ENCODE measurements at places on chromosomes 13 and 19.

DNA sequence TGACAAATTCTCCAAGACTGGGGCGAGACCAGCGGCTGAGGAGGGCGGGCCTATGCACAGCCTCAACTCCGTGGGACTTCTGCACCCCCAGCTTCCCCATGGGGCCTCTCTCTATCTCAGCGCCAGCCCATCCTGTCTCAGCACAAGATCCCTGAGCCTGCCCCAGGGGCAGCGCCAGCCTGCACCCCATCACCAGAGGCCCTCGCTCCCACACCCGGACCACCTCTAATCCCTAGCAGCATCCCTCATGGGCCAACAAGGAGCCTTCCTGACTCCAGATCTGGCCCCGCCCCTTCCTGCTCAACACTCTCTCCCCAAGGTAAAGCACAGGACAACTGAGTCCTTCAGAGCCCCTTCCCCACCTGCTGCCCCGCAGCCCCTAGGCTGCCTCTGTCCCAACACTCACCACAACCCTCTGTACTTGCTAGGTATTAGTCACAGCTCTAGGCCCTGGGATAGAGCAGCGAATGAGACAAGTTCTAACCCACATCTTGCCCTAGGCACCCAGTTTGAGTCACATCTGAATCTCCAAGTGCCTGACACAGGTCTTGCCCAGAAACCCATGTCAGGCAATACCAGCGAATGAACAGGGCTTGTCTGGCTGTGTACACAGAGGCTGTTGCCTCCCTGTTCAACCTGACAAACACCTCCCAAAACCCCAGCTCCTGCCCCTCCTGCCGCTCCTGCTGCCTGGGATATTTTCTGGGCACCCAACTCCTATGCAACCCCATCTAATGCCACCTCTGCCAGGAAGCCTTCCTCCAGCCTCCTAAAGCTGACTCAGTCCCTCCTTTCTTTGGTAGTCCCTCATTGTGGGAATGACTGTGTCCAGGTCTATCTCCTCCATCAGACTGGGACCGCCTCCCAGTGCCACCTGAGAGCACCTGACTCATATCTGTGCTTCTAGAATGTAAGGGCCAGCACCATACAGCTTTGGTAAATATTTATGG lies 18.6 kb downstream of the GRIK5 start:
- no peaks in the 10 kb centered on the region for H3K27me3 ChIP-seq
- peaks cover 1% of the 10 kb centered on the region for H3K36me3 ChIP-seq
- H3K4me3 ChIP-seq: no peak overlapping the region
- H3K4me1 ChIP-seq: no peaks in the 10 kb centered on the region
- no peak for DNase-seq

GRCh38 chr19:55316646-55317045 lies 8.5 kb downstream of the TMEM150B start:
- H3K27me3 ChIP-seq: peaks cover under 1% of the 10 kb centered on the region
- peaks cover 1% of the 10 kb centered on the region for H3K36me3 ChIP-seq
- DNase-seq: no peak

- no peak for DNase-seq
- no peak overlapping the region for H3K27ac ChIP-seq
- H3K36me3 ChIP-seq: no peaks in the 10 kb centered on the region
- H3K27me3 ChIP-seq: no peaks in the 10 kb centered on the region
- H3K4me3 ChIP-seq: no peak overlapping the region
- peaks cover 5% of the 10 kb centered on the region for H3K4me1 ChIP-seq
Observed at GRCh38 chr13:30569901-30570576, 47.7 kb upstream of the USPL1 start.

- no peaks in the 10 kb centered on the region for H3K36me3 ChIP-seq
- no peak overlapping the region for H3K4me3 ChIP-seq
- H3K27ac ChIP-seq: no peak overlapping the region
- no peaks in the 10 kb centered on the region for H3K27me3 ChIP-seq
Observed at GRCh38 chr13:40452741-40453334, 213.6 kb downstream of the FOXO1 start.

DNA sequence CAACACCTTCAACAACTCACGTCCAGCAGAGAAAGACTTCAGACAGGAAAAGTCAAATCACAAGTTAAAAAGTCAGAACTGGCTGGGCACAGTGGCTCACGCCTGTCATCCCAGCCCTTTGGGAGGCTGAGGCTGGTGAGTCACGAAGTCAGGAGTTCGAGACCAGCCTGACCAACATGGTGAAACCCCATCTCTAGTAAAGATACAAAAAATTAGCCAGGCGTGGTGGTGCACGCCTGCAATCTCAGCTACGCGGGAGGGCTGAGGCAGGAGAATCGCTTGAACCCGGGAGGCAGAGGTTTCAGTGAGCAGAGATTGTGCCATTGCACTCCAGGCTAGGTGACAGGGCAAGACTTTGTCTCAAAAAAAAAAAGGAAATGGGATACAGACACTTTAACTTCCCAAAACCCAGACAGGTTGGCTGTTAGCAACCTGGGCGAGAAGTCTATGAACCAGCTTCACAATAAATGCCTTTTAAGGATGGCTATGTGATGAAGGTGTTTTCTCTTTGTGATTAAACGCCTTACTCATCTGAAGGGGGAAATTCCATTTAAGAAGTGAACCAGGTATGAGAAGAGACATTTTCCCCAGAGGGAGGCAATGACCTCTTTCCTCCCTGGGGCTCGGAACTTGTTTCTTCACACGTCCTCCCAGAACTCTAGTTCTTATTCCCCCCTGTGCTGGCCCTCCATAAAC lies 80.4 kb downstream of the INSR start:
- H3K27me3 ChIP-seq: no peaks in the 10 kb centered on the region
- peak overlapping the region; percentile 5 for H3K4me3 ChIP-seq
- peaks cover 2% of the 10 kb centered on the region for H3K36me3 ChIP-seq
- peaks cover 41% of the 10 kb centered on the region for H3K4me1 ChIP-seq
- peak overlapping the region; percentile 95 for H3K27ac ChIP-seq

DNA sequence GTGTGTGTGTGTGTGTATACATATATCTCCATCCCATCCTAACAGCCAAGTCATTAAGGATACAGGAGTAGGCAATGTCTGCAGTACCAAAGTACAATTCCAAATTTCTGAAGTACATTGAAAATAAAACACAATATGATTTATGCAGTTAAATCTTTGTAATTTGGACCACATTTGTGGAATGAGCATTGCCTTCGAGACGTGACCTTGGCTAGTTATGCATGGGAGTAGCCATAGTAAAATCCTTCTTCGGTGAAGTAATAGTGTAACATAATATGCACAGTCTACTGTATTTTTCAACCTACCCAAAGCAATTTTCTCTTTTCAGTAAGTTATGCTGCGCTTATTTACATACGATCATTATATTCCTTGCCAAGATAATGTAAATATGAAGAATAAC lies 665.7 kb upstream of the GPC6 start:
- H3K27me3 ChIP-seq: no peaks in the 10 kb centered on the region
- H3K36me3 ChIP-seq: no peaks in the 10 kb centered on the region
- no peak for DNase-seq
- no peak overlapping the region for H3K4me3 ChIP-seq
- peaks cover 1% of the 10 kb centered on the region for H3K4me1 ChIP-seq

- peaks cover 5% of the 10 kb centered on the region for H3K4me1 ChIP-seq
- no peaks in the 10 kb centered on the region for H3K27me3 ChIP-seq
- no peak overlapping the region for H3K27ac ChIP-seq
- no peak overlapping the region for H3K4me3 ChIP-seq
- no peak for DNase-seq
- H3K36me3 ChIP-seq: peaks cover 29% of the 10 kb centered on the region
Observed at GRCh38 chr19:49091391-49092038, 6.3 kb downstream of the SNRNP70 start.

GRCh38 chr19:11606484-11606883 lies 9.2 kb downstream of the ZNF627 start:
- H3K27ac ChIP-seq: no peak overlapping the region
- no peak overlapping the region for H3K4me3 ChIP-seq
- peaks cover 88% of the 10 kb centered on the region for H3K36me3 ChIP-seq
- H3K27me3 ChIP-seq: no peaks in the 10 kb centered on the region
- no peak for DNase-seq
- H3K4me1 ChIP-seq: no peaks in the 10 kb centered on the region

GRCh38 chr13:84234416-84234815 lies 352.1 kb upstream of the SLITRK1 start:
- DNase-seq: no peak
- no peaks in the 10 kb centered on the region for H3K36me3 ChIP-seq
- H3K27ac ChIP-seq: no peak overlapping the region
- no peaks in the 10 kb centered on the region for H3K27me3 ChIP-seq
- peaks cover 4% of the 10 kb centered on the region for H3K4me1 ChIP-seq
- H3K4me3 ChIP-seq: no peak overlapping the region

GRCh38 chr19:38912600-38913514 lies 871 bp upstream of the CCER2 start:
- no peak overlapping the region for H3K4me3 ChIP-seq
- DNase-seq: no peak
- no peak overlapping the region for H3K27ac ChIP-seq
- H3K4me1 ChIP-seq: no peaks in the 10 kb centered on the region

DNA sequence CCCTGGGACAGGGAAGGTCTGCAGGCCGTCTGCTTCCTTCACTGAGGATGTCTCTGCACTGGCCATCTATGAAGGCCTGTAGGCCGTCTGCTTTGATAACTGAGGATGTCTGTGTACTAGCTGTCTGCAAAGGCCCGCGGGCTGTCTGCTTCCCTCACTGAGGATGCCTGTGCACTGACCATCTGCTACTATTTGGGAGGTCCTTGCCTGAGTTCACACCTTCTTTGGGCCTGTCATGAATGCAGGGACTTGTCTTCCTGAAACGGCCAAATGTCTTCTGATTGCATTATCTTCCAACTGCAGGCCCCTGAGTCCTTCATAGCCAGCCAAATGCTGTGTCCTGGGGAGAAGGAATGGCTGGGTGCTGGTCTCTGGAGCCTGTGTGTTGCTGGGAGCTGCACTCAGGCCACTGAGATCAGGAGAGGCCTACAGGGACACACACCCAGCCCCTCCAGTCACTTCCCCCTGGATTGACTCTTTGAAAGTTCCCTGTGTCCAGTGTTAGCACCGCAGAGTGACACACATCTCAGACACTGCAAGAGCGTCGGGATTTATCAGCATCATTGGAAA lies 72.9 kb downstream of the TEX29 start:
- peaks cover 1% of the 10 kb centered on the region for H3K27me3 ChIP-seq
- H3K4me1 ChIP-seq: no peaks in the 10 kb centered on the region
- no peak overlapping the region for H3K4me3 ChIP-seq
- H3K27ac ChIP-seq: no peak overlapping the region

DNA sequence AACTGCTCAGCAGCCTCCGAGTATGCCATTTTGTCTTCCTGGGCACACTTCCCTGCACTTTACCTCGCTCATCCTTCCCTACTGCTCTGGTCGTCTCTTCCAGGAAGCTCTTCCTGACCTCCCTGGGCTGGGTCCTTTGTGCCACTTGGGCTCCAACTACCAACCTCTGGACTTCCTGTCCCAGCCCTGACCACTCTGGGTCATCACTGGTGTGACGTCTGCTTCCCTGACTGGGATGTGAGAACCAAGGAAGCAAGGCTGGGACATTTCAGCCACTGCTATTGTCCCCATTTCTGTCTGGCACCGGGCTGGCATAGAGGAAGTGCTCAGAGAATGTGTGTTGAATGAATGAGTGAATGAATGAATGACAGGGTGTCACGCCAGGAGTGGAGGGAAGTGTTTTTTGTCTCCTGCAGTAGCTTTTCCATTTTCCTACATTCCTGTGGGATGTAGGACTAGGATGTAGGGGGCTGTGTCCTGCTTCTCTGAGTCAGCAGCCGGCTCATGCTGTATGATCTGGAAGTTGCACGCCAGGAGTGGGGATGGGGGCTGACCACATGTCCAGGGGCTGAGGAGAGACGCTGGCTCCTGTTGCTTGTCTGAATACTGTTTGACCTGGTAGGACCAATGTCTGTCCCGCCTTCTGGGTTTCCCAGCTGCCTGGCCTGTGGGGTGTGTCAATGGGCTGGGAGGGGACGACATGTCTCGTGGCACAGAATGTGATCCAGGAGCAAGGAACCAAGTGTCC lies 14.7 kb downstream of the NOVA2 start:
- peaks cover 3% of the 10 kb centered on the region for H3K4me1 ChIP-seq
- H3K4me3 ChIP-seq: no peak overlapping the region
- peak overlapping the region; percentile 15 for H3K27ac ChIP-seq
- H3K36me3 ChIP-seq: no peaks in the 10 kb centered on the region

DNA sequence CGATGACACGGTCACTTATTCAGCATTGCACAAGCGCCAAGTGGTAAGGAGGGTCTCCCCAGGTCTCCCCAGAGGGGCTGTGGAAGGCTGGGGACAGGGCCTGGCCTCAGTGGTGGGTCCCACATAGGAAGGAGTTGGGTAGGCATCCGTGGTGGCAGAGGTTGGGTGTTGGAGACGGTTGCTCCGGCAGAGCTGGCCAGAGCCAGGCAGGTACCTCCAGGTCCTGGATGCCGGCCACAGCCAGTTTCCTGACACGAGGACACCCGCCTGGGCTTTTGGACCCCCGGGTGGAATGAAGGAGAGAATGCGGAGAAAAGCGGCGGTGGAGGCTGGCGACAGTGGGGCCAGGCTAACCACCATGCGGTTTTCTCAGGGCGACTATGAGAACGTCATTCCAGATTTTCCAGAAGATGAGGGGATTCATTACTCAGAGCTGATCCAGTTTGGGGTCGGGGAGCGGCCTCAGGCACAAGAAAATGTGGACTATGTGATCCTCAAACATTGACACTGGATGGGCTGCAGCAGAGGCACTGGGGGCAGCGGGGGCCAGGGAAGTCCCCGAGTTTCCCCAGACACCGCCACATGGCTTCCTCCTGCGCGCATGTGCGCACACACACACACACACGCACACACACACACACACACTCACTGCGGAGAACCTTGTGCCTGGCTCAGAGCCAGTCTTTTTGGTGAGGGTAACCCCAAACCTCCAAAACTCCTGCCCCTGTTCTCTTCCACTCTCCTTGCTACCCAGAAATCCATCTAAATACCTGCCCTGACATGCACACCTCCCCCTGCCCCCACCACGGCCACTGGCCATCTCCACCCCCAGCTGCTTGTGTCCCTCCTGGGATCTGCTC lies 1.3 kb upstream of the FFAR1 start:
- H3K4me1 ChIP-seq: no peaks in the 10 kb centered on the region
- peaks cover 28% of the 10 kb centered on the region for H3K27me3 ChIP-seq
- DNase-seq: no peak

DNA sequence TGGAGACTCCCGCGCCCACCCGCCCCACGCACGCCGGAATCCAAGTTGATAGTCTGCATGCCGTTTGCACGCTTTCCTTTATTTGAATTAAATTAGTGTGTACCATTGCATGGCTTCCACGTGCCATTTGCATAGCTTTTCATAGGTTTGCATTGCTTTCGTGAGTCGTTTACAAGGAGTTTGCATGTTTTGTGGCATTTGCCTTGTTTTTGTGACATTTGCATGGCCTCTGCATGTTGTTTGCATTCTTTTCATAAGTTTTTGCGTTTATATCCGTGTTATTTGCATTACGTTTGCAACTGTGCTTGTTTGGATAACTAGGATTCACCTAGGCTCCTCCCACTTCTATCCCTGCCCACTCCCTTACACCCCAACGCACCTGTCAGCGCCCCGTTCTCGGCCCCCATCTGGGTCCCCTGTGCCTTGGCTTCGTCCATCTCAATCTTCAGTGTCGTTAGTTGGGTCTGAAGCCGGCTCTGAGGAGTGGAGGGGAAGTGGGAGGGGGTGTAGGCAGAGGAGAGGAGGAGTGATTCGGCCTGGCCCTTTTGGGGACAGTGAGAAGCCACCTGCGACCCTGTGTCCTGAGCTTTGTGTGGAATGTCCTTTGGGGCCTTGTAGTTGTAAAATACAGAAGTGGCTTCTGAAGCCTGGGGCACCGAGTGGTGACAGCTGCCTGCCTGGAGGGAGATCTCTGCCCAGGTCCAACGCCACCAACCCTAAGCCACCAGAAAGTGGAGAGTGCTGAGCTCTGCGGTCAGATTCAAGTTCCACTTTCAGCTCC lies 2.4 kb downstream of the CCDC194 start:
- H3K36me3 ChIP-seq: peaks cover 3% of the 10 kb centered on the region
- peaks cover 7% of the 10 kb centered on the region for H3K4me1 ChIP-seq

GRCh38 chr19:55068950-55069864 lies 6.3 kb upstream of the RDH13 start:
- H3K36me3 ChIP-seq: no peaks in the 10 kb centered on the region
- peaks cover 69% of the 10 kb centered on the region for H3K27me3 ChIP-seq
- H3K4me1 ChIP-seq: peaks cover 8% of the 10 kb centered on the region
- no peak for DNase-seq
- peak overlapping the region; percentile 70 for H3K4me3 ChIP-seq
- no peak overlapping the region for H3K27ac ChIP-seq

Measured in progenitor cell of endocrine pancreas (in vitro differentiated cells).